ENCODE measurements at places on chromosomes 16 and 17.

- peak; percentile 72 for ATAC-seq
Measured at GRCh38 chr16:50763211-50763610, 21.3 kb downstream of the CYLD start.

- peak; percentile 45 for ATAC-seq
Measured at GRCh38 chr17:82788206-82789001, 36.5 kb downstream of the TBCD start.

DNA sequence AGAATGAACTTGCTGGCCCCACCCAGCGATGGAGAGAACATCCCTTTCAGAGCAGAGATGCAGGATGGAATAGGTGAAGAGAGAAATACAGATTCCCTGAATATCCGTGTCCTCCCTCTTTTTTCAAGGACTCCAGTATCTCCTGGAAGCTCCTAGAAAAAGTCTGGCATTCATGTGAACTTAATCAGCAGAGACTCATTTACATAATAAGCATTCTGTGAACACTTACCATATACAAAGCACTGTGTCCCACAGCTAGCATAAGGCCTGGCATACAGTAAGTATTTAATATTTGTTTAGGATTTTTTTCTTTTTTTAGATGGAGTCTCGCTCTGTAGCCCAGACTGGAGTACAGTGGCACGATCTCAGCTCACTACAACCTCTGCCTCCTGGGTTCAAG lies 208.5 kb upstream of the RPL38 start:
- no peak for ATAC-seq

DNA sequence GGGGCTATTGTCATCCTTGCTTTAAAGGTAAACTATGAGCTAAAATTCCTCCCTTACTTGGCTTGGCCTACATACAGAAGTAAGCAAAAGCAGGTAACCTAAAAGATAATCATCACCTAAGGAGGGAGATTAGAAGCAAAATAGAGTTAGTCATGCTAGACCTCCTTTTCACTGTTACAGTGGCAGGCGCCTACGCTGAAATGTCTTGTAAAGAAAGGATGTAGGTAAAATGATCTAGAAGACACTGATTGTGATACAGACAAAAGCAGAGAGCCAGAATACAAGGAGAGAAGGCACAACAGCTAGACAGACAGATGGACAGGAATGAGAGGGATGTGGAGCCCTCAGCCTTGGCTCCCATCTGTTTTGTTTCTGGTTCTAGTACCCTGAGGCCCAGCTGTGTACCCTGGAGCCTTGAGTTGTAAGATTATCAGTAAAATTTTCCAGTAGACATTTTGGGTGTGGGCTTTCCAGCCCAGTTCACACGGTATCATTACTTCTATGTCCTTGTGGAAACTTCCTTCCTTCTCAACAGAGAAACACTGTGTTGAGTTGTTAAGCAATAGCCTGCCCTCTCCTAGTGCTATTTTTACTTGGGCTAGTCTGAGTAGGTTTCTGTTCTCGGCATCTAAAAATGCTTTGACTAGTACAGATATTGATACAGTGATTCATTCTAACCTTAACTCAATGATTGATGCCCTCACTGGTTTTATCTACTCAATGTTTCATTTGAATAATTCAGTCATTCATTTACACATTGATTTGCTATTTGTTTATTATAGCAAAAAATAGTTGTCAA lies 7.7 kb upstream of the C16orf78 start:
- ATAC-seq = no peak
